Activated naive CD4-positive, alpha-beta T cell treated with Interleukin-2 at 50 U/mL for 16 hours (primary cell): ENCODE measurements at places on chromosomes 2 and 18.

DNA sequence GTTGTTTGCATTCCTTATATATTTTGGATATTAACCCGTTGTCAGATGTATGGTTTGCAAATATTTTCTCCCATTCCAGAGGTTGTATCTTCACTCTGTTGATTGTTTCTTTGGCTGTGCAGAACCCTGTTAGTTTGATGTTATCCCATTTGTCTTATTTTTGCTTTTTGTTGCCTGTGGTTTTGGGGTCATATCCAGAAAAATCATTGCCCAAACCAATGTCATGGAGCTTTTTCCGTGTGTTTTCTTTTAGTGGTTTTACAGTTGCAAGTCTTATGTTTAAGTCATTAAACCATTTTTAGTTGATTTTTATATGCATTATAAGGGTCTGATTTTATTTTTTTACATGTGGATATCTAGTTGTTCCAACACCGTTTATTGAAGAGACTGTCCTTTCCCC, 35.8 kb downstream of the PPIG start:
- no peak for DNase-seq

DNA sequence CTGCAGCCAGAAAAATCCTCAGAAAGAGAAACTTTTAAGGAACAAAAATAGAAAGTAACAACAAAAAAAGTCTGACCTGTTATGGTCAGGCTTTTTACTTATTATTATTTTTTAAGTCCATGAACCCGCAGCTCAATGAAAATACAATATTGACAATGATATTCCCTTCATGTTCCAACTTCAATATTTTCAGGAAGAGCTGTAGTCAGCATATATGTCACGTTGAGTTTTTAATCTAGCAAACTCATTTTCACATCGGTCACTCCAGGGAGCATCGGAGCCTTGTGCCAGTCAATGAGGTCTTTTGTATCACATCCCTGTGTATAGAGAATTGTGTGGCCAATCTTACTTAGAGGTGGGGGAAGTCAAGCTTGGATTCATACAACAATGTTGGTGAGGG, 568.4 kb upstream of the GCFC2 start:
- no peak for DNase-seq

- DNase-seq: no peak
These were observed 115.4 kb upstream of the STK17B start for GRCh38 chr2:196286821-196287220.

- no peak for DNase-seq
These were observed 71.5 kb downstream of the SNTG2 start for GRCh38 chr2:1022178-1022577.

GRCh38 chr18:59752666-59753065, 55.4 kb upstream of the CCBE1 start:
- DNase-seq: no peak

GRCh38 chr2:236193026-236193425, 24.8 kb upstream of the GBX2 start:
- no peak for DNase-seq
